ENCODE measurements at places on chromosomes 11 and 22.
A peak's percentile ranks its signal among the peaks of the same experiment; 100 is the strongest.

GRCh38 chr11:85316967-85317366 lies 310.2 kb downstream of the DLG2 start:
- DNase-seq, result no peak

DNA sequence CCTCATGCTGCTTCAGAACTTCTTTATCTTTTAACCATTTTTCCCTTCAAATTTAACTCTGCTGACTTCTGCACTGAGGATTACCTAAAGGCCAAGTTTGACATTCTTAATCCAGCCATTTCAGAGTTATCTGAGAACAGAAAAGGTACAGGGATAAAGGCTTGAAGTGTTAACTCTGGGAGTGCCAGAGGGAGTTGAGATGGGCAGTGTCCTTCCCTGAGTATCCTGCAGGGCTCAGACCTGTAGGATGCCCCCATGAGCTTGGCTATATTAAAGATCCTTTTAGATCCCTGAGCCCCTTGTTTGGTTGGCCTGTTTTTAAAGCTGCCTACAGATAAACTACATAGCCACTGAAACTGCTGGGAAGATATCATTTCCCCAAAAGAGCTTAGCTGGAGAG lies 268.4 kb upstream of the KIRREL3 start:
- DNase-seq, result no peak

GRCh38 chr22:32591620-32592019 lies 117.0 kb downstream of the FBXO7 start:
- peak; percentile 84 for DNase-seq

- peak; percentile 15 for DNase-seq
Observed at GRCh38 chr11:20477418-20478090, 90.0 kb downstream of the PRMT3 start.

DNA sequence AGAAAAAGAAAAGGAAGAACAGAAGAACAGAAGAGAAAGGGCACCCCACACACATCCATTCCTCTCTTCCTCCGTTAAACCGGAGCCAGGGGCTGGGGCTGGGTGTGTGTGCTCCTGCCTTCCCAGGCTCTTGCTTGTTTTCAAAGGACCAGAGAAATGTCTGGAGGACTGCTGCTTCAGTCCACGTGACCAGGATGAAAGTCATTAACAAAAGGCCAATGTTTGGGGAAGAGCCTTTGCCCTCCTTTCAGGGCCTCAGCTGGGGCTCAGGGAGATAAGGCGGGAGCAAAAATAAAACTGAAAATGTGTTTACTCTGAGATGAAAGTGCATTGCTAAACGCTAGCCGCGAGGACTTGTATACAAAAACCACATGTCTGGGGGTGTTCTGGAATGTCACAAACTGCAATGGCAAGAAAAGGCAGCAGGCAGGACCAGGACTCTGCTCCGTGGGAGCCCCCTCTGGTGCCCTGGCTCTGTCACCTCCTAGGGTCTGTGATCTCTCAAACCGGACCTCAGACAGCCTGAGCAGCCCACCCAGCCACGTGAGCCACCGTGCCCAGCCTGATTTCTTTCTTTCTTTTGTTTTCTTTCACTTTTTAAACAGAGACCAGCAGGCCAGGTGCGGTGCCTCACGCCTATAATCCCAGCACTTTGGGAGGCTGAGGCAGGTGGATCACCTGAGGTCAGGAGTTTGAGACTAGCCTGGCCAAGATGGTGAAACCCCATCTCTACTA lies 31.6 kb upstream of the MYH9 start:
- peak; percentile 93 for DNase-seq

DNA sequence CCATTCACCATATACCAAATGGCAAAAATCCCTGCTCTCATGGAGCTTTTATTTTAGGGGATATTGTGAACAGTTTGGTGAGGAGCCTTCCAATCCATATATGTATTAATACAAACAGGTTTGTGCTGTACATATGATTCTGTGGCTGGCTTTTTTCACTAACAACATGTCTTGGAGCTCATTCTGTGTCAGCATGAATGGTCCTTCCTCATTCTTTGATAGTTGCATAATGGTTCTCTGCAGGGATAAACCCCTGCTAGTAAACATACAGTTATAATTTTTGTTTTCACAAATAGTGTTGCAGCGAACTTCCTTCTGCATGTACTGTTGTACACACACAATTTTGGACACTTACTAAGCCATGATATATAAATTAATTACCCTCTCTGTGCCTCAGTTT lies 8.3 kb downstream of the PRR5L start:
- DNase-seq, result peak; percentile 67

DNA sequence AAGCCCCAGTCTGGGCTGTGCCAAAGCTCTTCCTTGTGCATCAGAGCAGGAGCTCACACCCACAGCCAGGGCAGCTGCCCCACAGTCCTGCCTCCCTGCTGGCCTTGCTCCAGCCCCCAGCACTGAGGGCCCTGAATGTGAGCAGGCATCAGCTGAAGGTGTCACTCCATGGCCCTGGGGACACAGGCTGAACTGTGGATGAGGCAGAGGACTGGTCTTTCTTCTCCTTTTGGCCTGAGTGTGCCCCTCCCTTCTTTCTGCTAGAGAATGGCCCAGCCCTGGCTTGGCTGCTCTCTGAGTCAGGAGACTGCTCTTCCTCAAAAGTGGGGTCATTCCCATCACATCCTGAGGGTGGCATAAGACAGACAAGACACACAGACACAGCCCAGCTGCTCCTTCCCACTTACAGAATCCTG lies 16.2 kb downstream of the OTOG start:
- DNase-seq, result no peak

DNA sequence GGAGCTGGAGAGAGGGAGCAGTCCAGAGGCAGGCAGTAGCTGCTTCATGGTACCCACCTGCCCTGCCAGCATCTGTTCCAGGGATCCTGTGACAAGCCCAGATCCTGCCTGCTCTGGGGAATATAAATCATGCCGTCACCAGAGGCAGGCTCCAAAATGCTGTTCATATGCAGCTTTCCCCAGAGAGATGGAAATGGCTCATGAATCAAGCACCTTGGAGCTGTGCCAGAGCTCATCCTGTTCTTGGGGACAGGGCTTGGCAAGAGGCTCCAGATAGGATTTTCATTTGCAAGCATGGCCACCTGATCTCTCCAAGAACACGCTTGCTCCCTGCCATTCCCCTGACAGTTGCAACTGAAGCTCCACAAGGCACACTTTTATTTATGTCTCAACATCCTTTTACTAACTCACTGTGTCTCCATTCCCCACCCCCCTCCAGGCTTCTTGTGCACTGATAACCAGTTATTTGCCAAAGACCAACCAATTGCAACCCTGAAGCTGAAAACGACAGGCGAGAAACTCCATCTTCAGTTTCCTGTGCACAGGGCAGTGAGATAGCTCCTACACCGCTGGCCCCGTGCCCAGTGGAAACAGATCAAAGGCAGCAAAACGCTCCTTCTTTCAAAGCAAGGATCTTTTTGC lies 115.8 kb upstream of the PITPNB start:
- peak; percentile 69 for DNase-seq

- no peak for DNase-seq
Observed at GRCh38 chr11:85656777-85657176, 8.2 kb downstream of the CREBZF start.

DNA sequence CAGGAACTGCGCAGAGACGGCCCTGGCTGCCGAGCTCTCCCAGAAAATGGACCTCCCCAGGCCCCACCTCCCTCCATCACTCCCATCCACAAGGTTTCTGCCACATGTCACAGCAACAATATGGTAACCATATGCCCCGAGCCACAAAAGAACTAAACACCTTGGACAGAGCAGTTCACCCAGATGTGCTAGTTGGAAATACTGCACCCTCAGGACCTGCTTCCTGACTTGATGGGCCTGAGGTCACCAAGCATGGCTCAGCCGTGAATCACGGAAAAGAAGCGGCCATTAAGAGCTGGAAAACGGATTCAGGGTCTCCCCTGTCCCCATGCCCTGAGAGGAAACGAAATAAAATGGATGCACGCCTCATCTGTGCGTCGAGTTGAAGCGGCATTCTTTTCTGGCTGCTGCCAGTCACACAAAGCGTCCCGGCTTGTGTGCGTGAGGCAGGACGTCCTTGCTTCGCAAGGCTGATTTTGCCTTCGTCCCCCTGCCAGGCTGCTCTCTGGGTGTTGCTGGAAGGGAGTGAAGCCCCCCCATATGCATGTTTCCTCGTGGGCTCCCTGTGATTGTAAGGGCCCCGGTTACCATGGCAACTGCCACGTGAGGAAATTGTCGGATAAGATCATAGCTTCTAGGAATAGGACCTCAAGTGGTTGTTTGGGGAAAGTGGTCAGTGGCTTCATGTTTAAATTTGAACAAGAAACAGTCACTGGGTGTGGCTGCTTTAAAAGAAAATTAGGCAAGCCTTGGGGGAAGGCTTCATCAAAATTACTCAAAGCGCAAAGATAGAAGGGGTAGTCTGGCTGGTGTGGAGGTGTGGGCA lies 51.7 kb downstream of the FLI1 start:
- no peak for DNase-seq

GRCh38 chr11:35412285-35412684 lies 7.1 kb downstream of the SLC1A2 start:
- no peak for DNase-seq

DNA sequence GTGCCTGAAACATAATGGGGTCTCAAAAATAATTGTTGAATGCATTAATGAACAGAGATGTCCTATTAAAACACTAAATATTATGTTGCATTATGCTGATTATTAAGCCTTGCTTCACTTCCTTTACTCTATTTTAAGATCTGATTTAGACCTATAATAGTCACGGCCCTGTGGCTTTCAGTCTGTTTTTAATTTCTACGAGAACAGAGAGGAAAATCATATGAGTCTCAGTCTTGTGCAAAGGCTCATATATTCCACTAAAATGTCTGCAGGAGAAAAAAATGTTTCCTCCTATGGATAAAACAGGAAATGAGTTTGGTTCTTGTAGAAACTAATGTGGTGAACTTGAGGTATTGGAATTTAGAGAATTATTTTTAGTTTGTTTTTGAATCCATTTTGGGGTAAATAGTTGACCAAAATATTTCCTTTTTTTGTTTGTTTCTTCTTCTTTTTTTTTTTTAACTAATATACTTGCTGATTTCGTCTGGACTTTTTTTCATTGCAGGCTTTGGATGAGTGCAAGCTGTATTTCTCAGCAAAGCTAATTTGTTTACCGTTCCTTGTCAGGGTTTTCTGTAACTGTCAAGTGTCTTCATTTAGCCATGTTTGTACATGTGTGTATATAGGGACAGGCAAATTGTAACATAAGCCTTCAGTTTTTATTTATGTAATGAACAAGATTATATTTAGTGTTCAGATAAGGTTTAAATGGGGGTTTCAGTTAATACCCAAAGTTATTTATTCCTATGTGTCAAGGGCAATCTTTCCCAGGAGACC lies 139.1 kb upstream of the DDI1 start:
- DNase-seq, result peak; percentile 30

DNA sequence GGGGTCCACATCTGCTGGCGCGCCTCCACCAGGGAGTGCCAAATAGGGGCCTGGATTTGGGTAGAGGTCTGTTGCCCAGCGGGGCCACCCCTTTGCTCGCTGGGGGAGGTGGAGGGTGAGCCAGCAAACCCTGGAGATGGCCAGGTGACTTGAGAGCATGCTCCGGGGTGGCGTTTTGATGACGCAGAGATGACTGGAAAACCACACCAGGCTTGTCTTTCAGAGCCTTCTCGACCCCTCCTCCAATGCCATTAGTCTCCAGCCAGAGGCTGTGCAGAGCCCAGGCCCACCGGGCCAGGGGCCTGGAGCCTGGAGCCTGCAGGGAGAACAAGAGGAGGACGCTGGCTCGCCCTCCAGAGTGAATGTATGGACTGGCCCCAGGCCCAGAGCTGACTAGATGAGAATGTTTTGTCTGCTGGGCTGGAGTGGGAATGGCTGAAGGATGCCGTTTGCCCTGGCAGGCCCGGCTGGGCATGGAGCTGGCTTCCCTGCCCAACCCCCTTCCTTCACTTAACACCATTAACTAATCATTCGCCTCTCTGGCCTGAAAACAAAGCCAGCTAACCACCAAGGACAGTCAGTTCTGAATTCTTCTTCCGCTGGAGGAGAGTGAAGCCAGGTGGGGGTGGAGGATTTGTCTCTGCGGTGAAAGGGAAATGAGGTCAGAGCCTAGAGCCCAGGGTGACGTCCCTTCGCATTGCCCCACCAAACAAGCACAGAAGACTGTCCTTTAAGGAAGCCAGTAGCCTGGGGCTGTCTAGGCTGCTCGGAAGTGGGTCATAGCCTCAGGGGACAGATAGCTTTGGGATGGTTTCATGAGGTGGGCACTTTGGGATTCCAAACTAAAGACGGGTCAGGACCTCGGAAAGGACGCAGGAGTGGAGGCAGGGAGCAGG lies 1.6 kb upstream of the MCAM start:
- DNase-seq, result peak; percentile 71

DNA sequence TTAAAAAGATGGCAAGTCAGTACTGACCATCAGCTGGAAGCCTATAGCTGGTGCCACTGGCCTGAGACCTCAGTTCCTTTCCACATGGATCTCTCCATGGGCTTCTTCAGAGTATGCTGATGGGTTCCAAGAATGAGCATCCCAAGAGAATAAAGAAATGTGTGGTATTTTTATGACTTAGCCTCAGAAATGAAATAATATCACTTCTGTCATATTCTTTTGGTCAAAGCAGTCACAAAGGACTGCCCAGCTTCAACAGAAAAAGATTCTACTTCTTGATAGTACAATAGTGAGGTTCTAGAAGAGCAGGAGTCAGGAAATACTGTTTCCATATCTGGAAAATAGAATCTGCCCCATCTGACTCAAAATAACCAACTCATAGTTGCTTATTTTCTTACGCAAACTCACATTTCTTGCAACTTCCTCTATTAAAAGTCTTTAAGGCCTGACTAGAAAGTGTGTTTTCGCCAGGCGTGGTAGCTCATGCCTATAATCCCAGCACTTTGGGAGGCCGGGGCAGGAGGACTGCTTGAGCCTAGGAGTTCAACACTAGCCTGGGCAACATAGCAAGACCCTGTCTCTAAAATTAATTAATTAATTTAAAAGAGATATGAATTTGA lies 116.9 kb downstream of the SIK3 start:
- no peak for DNase-seq

- DNase-seq, result peak; percentile 91
Observed at GRCh38 chr22:44033694-44034093, 9.6 kb downstream of the PARVB start.

DNA sequence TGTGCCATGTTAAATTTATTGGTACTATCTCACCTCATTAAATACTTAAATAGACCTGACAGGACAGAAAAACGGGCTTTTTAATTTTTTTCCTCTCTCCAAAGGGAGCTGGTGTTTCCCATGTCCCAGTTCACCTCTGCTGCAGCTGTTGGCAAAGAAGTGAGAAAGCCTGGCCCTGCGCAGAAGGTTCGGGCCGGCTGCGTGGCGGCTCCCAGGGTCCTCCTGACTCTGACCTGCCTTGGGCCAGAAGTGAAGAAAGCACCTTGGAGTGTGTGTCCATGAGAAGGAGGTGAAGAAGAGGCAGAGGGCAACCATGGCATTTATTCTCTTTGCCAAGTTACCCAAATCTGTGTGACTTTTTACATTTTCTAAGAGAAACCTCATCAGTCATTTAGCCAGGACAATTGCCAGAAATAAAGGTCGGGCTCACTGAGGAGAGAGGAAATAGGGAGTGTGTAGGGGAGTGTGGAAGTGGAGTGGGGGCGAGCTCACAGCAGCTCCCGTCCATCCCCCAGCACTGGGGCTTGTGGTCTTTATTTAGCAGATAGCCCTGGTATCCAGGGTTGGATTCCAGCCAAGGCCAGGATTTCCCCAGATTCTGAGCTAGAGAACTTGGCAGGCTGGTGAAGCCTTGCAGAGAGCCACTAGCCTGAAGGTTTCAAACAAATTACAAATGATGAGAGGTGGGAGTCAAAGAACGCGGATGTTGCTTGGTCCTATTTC lies 102.4 kb upstream of the CADM1 start:
- DNase-seq, result peak; percentile 10

- peak; percentile 98 for DNase-seq
Observed at GRCh38 chr11:47176328-47177228, at the start of gene ARFGAP2. Gene ARFGAP2 (minus strand): TSS chr11:47176879. CDS start chr11:47176853, 26 bp downstream.
